ENCODE measurements at places on chromosomes 6 and 20.

DNA sequence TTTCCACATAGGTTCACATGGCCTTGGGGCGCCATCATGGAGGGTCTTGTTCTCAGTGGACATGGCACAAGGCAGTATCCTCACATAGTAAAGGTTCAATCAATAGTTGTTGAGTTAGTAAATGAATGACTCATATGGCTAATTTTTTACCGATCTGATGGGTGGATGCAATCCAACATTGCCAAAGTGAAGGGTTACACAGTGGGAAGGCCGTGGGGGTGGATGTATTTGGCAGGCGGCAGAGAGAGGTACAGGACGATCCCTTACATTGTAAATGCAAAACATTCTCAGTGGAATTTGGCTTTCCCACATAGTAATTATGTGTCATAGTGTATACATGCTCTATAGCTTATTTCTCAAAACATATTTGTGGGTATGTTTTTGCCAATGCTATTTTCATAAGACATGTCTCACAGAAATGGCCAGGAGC, 21.0 kb upstream of the PDE7B start:
- DNase-seq = no peak

DNA sequence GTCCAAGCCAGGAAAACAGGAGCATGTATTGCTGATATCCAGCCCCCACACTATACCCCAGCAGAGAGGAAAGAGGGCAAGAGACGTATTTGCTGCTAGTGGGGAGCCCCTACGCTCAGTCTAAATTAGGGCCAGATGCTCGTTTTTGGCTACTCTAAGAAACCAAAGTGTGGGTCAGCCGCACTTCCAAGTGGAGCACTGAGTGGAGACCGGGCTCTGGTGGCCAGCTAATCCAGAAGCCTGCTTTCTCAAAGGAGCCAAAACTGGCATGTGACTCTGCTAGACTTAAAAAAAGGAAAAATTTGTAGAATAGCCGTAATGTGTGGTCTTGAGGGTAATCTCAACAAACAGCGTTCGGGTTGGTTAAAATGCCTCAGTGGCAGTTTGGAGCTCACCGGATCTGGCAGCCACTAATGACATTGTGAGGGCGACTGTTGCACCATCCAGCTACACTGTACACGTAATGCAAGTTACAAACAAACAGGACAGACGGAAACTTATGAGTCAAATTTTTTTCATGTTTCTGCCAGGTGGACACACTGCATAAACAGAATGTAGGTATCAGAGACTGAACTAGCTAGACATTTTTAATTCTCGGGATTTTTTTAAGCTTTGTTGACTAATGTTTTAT, 230.9 kb downstream of the FOXC1 start:
- no peak for DNase-seq

- DNase-seq = no peak
Measured at GRCh38 chr20:4800676-4801449, 79.2 kb downstream of the PRND start.

- no peak for DNase-seq
Measured at GRCh38 chr20:3640259-3640658, 22.9 kb downstream of the GFRA4 start.

DNA sequence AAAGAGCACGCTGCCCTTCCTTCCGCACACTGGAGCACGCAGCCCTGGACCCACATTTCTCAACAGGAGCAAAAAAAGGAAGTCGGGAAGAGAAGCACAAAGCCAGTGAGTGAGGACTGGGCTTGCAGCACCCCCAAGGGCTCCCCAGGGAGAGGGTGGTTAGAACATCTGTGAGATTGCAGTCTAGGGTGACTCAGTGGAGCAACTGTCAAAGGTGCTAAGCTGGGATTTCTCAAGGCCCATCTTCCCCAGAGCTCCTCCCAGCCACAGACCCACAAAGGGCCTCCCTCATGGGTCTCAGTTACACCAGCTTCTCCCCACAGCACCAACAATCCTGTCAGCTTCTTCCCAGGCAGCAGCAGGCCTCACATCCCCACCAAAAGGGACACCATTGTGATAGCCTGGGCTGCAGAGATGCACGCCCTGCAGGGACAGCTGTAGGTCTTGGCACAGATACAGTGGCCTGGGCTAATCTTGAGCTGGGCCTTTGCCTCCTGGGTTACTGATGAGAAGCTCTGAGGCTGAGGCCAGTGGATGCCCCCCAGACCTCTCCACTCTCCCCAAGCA, 39.6 kb upstream of the CD93 start:
- no peak for DNase-seq

GRCh38 chr6:150633486-150633834, 33.8 kb downstream of the PLEKHG1 start:
- DNase-seq = no peak

DNA sequence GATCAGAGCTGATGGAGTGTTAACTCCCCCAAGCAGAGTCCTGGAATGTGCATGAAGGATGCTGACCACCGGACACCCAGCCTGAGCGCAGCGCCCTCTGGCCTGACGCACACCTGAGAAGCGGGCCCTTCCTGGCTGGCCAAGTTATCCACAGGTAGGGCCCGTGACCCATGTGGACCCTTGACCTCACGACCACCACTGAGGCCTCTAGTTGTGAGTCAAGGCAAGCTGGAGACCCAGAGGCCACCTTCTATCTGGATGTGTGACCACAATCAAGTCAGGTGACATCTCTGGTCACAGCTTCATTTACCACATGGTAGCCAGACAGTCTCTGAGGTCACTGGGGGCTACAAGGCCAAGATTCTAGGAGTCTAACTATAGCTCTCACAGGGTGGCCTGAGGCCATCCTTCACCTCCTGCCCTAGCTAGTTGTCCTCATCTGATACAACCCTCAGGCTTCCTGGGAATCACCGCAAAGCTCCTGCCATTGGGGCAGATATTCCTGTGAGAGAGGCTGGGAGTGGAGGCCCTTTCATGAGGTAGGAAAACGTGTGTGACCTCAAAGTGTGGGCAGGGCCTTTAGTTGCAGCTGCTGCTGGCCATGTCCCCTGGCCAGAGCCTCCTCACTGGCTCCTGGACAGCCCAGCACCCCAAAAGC, 53.1 kb downstream of the DSTN start:
- DNase-seq = no peak

DNA sequence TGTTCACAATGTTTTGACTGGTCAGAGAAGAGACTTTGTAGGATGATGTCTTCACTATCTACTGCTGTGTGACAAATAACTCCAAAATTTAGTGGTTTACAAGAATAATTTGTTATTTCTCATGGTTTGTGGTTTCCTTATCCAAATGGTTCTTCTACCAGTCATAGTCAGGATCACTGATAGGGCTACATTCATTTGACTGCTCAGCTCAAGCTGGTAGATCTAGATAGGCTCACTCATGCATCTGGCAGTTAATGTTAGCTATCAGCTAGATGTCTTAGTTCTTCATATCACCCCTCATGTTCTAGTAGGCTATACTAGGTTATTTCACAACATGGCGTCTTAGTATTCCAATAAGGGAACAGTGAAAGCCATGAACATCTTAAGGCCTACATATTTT, 131.0 kb downstream of the ID4 start:
- DNase-seq = no peak

DNA sequence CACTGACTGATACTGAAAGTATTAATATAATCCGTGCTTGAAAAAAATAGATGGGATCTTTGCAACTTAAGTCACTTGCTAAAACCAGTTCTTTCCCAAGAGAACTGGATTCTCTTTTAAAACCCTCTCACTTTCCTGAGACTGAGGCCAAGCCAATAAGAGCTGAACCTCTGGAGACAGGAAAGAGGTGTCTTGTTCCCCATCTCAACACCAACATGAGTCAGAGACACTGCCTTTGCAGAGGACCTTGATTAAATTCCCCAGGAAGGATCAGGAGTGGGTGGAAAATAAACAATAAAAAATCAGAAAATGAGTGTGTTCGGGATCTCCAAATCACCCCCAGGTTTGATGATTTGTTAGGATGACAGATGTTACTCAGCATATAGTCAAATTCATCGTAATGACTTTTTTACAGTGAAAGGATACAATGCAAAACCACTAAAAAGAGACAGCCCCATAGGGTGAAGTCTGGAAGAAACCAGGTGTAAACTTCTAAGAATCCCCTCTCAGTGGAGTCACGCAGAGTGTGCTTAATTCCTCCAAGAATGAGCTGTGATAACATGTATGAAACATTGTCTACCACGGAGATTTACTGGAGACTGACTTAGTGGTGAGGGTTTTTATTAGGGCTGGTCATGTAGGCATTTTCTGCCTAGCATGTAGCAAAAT, 122.8 kb upstream of the BEND3 start:
- DNase-seq = no peak

DNA sequence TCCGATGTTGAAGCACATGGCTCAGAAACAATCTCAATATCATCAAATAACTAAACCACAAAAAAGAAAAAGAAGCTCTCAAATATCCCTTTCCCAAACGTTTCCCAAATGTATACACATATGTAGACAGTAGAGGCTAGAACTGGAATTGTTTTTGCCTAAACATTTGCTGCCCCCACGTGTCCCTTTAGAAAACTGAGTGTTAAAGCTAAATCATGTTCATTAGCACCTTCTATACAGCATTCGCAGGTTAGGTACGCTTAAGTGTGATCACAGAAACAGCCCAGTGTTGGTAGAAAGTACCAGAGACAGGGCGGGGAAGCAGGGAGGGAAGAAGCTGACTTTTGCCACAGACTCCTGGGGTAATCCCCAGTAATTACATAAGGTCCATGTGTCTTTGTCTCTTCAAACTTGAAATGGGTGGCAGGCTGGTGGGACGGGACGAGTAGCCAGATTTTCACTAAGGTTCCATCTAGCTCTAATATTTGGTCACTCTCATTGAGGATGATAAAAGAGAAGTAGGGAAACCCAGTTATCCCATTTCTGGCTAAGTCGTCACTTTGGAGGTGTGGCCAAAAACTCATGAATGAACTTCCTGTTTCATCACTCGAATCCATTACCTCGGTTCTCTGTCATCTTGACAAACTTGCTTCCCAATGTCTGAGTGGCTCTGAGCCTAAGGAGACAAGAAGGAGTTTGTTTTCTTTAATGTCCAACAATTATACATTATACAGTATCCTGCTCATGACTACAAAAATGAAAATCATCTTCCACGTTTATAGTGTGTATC, 15.0 kb upstream of the TFAP2A start:
- DNase-seq = no peak

GRCh38 chr6:36599791-36600209, 5.6 kb downstream of the SRSF3 start:
- DNase-seq = no peak

DNA sequence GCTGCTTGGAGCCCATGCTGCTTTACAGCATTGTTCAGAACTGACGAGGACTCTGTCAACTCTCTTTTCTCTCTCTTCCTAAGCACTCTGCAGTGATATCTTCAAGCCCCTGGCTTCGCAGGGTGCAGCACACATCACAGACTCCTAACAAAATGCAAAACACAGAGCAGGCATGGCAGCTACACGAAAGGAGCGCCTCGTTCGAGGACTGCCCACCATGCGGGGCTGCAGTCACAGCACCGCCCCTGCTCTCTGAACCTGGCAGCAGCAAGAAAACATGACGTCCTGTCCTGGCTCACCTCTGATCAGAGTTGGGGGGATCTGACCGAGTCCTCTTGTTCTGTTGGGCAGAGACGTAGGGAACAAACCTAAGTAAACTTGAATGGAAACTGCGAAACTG, 281.7 kb downstream of the CDH26 start:
- DNase-seq = no peak

DNA sequence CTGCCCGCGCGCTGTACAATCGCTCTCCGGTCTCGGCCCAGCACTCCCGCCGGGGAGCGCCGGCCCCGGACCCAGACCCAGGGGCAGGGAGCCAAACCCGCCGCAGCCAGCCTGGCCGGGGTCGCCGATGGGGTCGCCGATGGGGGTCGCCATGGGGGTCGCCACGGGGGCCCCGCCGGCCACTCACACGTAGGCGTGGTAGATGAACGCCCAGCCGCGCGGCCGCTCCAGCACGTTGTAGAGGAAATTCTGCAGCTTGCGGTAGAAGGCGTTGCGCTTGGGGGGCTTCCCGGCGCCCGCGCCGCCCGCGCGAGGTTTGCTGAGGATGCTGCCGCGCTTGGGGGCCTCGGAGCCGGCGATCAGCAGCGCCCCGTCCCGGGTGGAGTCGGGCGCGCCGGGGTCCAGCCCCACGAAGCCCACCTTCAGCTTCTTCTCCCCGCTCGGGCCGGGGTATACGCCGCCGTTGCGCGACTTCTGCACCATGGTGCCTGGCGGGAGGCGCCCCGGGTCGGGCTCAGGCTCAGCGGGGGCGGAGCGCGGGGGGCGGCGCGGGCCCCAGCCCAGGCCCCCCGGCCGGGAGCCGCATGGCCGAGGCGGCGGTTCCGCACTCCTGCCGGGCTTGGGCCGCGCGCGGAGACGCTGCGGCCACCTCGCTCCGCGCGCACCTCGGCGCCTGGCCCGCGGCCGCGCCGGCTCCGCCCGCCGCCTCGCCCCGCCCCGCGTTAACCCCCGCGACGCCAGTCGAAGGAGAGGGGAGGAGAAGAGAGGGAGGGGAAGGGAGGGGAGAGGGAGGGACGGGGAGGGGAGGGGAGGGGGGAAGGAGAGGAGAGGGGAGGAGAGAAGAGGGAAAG, at the start of gene KCNQ2:
Gene KCNQ2 (minus strand): TSS at position 675 of the 851 bp plus-strand sequence. CDS start 192 bp downstream, at position 483.
- no peak for DNase-seq

DNA sequence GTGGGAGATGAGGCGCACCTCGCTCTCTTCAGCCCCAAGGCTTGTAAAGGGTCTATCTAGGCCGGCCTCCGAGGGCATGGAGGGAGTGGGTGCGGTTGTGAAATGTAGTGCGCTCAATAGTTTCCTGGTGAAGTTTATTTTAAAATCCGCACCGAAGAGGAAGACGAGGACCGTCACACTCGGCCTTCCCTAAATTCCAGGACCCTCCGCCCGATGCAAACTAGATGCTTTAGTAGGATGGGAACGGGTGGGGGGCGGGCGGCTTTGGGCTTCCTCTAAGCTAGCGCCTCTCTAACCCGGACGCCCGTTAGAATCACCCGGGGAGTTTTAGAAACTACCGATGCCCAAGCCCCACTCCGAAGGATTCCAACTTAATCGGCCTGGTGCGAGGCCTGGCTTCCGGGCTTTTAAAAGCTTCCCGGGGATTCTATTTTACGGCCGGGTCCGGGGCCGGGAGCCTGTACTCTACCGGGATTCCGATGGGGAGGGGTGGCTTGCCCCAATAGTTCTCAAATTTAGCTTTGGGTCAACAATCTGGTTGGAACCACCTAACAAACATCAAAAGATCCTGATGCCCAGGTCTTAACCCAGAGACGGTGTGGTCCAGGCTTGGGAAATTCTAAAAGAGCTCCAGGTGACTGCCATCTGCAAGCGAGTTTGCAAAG, 548 bp upstream of the BCAS4 start:
- DNase-seq = no peak

DNA sequence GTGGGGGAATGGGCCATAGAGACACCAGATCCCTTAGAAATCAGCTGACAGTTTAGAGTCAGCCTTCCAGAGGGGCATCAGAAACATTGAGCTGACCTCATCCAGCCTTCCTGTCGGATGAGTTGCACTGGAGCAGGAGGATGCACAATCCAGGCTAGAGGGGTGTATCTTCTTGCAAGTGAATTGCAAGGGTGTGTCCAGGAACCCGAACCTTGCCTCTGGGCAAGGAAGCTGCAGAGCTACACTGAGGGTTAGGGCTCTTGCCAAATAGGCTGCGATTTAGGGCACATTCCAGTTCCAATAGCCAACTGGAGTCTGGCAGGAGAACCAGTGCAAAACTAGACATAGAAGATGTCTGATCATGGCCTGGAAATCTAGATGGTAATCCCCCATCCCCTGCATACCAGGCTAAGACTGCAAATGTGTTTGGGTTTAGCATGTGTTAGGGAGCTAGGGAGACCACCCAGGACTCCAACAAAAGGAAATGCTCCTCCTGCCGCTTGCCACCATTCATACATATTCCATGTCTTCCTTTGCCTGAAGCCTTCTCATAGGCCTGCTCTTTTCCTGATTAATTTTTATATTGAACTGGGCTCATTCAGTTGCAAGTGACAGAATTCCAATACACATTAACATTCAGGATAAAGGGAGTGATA, 6.3 kb upstream of the UTRN start:
- no peak for DNase-seq

GRCh38 chr20:1103751-1104150, 14.7 kb upstream of the PSMF1 start:
- DNase-seq = no peak
